Right atrium auricular region (tissue), 2 donors: ENCODE measurements at places on chromosomes 7 and 10. TPM values are rescaled to one million over a fixed set of nuclear protein-coding genes. Genes with fewer than 3 reads are reported as not detected.
A peak's percentile ranks its signal among the peaks of the same experiment; 100 is the strongest.

- no peak overlapping the region for H3K27ac ChIP-seq
- no peak overlapping the region for H3K4me3 ChIP-seq
- no peaks in the 10 kb centered on the region for H3K4me1 ChIP-seq
- H3K27me3 ChIP-seq: no peaks in the 10 kb centered on the region
- DNase-seq: no peak
These were observed 339.9 kb upstream of the ADARB2 start for GRCh38 chr10:2077231-2077630.

DNA sequence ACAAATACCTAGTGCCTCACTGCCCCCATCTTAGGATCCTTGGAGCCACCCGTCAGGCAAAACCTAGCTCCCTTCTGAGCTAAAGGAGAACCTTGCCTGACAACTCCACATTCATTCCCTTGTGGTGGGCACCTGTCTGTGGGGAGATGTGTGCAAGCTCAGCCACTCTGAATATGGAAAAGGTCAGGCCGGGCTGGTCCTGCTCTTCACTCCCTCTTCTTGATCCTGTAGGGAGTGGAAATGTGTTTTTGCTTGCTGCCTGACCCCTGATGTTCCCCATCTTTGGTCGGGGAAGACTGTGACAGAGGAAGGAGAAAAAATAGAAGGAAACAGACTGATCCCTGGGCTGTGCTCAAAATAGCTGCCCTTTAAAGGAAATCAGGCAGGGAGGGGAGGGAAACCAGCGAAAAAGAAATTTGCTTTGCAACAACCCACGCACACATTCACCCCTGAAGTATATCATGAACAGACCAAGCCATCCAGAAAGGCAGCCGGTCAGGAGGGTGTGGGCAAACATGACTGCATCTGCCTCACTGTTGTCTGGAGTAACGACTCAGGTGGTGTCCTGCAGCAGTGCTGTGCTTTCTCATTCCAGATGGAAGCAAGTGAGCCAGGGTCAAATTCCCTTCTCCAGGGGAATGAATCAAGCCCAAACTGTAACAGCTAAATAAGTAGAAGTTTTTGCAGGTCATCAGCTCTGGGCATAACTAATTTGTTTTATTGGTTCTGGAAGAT, 74.0 kb downstream of the SCRN1 start:
- H3K27ac ChIP-seq: no peak overlapping the region
- no peaks in the 10 kb centered on the region for H3K27me3 ChIP-seq
- H3K4me1 ChIP-seq: no peaks in the 10 kb centered on the region
- no peak overlapping the region for H3K4me3 ChIP-seq

- H3K27me3 ChIP-seq: no peaks in the 10 kb centered on the region
- no peak overlapping the region for H3K4me3 ChIP-seq
- DNase-seq: no peak
- no peaks in the 10 kb centered on the region for H3K4me1 ChIP-seq
- H3K27ac ChIP-seq: no peak overlapping the region
These were observed 679.6 kb downstream of the PARD3 start for GRCh38 chr10:34135515-34135914.

DNA sequence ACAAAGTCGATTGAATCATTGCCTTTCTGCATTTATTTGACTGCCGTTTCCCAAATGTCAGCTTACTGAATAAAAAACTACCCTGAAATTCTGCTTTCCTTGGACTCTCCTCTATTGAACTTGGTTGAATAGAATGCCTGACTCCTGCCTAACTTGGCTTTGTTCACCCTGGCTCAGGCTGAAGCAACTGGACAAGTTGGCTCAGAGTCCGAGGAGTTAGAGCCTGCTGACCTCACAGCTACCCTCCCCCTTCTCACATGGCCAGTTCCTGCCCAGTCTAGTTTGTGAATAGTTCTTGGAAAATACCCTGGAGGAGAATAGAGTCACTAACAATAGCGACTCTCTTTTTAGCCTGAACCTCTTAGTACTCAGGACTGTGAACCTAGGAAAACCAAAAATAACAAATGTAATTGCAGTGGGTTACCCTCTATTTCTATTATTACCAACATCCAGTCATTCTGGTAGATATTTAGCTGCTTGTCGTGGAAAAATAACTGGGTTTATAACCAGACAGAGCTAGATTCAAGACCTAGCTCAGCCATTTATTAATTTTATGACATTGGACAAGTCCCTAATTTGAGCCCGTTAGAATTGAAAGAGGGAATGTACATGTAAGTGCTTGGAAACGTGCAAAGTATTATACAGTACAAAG, 17.3 kb upstream of the NRBF2 start:
- H3K36me3 ChIP-seq: no peaks in the 10 kb centered on the region
- H3K4me3 ChIP-seq: no peak overlapping the region
- DNase-seq: peak; percentile 92
- peaks cover 30% of the 10 kb centered on the region for H3K4me1 ChIP-seq
- peak overlapping the region; percentile 86 for H3K27ac ChIP-seq
- no peaks in the 10 kb centered on the region for H3K27me3 ChIP-seq

DNA sequence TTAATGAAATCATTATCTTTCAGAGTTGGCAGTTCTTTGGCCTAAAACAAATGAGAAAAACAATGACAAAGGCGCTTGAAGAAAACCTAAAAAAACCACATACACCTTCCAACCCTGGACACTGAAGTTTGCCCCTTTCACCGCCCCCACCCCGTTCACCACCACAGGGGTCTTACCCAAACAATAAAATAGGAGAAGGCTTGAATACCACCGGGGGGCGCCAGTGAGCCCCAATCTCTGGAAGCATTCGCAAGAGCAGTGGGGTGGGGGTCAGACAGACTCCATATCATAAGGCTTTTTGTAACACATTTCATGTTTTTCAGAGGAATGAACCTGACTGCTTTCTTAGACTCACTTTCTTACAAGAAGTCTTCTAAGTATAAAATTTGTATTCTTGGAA, 163.6 kb downstream of the PIP4K2A start:
- no peaks in the 10 kb centered on the region for H3K4me1 ChIP-seq
- no peak for DNase-seq
- H3K27me3 ChIP-seq: no peaks in the 10 kb centered on the region
- H3K27ac ChIP-seq: no peak overlapping the region
- no peak overlapping the region for H3K4me3 ChIP-seq

DNA sequence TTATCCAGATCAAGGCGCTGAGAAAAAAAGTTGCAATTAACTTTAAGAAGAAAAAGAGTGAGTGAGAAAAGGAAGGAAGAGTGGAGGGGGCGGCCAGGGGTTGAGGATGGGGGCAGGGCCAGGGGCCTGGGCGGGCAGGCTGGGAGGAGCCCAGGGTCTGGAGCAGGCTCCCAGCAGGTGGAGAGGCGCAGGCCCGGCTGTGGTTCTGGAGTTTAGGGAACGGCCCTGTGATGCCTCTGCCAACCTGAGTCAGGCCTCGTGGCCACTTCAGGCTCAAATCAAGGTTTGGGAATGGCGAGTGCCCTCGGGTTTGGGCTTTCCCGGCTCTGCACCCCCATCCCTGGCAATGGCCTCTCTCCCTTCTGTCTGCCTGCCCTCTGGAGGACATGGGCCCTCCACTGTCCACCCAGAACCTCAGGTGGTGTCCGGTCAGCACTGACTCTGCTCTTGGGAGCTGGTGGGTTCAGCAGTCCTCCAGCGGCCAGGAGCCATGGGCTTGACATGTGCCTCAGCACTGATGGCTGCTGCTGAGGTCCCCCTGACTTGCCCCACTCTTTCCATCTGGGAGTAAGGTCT, 41.0 kb upstream of the EMX2 start:
- no peak overlapping the region for H3K4me3 ChIP-seq
- H3K36me3 ChIP-seq: no peaks in the 10 kb centered on the region
- no peak for DNase-seq
- no peaks in the 10 kb centered on the region for H3K4me1 ChIP-seq
- H3K27me3 ChIP-seq: no peaks in the 10 kb centered on the region

The CALHM2 gene
- total RNA-seq: 23.8 TPM

DNA sequence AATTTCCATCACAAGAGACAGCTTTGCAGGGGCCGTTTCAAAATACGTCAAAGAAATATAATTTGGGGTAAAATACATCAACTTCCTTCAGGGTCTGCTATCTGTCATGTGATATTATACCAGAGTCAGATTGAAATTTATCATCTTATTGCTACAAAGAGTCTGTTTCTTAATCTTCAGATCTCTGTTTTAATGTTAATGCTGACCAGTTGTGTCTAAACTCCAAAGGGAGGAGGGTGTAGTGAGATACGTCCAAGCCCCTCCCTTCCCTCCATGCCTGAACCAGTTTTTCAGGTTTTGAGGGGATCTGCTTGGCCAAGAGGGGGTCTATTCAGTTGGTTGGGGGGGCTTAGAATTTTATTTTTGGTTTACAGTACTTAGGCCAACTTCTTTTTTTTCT, 891.6 kb downstream of the GRM8 start:
- H3K27me3 ChIP-seq: no peaks in the 10 kb centered on the region
- H3K36me3 ChIP-seq: no peaks in the 10 kb centered on the region
- no peak overlapping the region for H3K4me3 ChIP-seq
- DNase-seq: no peak

DNA sequence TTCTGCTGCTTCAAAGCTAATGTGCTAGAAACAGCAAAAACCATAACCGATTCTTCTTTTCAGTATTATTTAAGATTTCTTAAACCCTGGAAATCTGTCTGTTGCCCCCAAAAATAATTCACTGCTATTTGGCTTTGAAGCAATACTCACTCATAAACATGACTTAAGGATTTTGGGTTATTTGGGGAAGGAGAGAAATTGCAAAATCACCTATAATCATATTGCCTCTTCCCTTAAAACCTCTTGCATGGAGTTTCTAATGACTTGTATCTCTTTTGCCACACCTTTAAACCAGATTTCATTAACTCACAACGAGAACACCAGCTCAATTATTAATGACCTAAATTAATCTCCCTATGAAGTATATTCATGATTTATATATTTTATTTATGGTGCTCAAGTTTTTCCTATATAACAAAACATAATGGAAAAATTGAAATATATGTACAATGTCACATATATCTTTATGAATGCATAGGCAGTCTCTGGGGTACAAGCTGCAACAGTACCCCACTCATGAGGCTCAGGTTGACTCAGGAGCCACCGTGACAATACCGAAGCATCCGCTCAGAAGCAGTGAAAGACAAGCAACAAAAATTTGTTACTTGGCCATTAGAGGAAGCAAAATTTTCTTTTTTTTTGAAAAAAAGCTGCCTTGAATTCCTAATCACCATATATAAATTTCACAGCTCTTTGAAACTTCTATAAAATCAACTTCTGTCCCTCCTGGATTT, 3.0 kb downstream of the NAMPT start:
- no peaks in the 10 kb centered on the region for H3K27me3 ChIP-seq
- DNase-seq: no peak
- peaks cover 1% of the 10 kb centered on the region for H3K36me3 ChIP-seq
- peak overlapping the region; percentile 84 for H3K4me3 ChIP-seq
- peaks cover 46% of the 10 kb centered on the region for H3K4me1 ChIP-seq

GRCh38 chr10:36188461-36188860, 546.4 kb upstream of the FZD8 start:
- no peak for DNase-seq
- H3K36me3 ChIP-seq: no peaks in the 10 kb centered on the region
- H3K27me3 ChIP-seq: no peaks in the 10 kb centered on the region
- H3K4me3 ChIP-seq: no peak overlapping the region
- H3K27ac ChIP-seq: no peak overlapping the region
- peaks cover 4% of the 10 kb centered on the region for H3K4me1 ChIP-seq

GRCh38 chr7:101563198-101563901, 65.7 kb downstream of the MYL10 start:
- no peaks in the 10 kb centered on the region for H3K27me3 ChIP-seq
- H3K36me3 ChIP-seq: no peaks in the 10 kb centered on the region
- H3K4me3 ChIP-seq: no peak overlapping the region
- DNase-seq: no peak

The AKR1C4 gene
- total RNA-seq: not detected

- H3K4me1 ChIP-seq: no peaks in the 10 kb centered on the region
- no peak overlapping the region for H3K4me3 ChIP-seq
- no peaks in the 10 kb centered on the region for H3K36me3 ChIP-seq
- H3K27ac ChIP-seq: no peak overlapping the region
- H3K27me3 ChIP-seq: no peaks in the 10 kb centered on the region
- DNase-seq: no peak
These were observed 400.2 kb upstream of the NPVF start for GRCh38 chr7:25628446-25628845.

DNA sequence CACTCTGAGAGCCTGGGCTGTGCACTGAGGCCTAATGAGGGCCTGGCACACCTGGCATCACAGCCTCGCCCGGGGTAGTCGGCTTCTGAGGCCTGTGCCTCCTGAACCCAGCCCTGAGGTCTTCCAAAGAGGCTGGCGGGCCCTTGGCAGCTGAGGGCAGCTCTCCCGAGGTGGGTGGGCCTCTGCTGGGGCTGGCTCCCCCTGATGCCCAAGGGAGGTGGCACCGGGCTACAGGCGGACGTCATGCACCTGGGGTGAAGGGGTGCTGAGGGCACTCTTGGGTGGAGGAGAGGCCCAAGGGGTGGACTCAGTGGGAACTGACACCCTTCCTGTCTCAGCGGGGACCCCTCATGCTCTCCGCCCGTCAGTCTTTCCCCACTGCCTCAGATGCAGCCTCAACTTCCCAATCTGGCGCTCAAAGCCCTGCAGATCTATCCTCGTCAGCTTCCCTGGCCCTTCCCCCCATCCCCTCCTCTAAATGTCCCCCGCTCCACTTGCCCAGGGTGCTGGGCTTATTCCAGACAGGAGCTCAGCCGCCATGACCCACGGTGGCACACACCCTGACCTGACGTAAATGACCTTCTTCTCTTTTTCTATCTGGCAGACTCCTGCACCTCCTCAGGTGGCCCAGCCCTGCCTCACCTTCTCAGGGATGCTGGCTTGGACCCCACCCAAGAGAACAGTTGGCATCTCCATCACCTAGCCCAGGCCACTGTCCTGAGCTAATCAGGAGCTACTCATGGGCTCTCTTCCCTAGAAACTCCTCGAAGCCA, 38.2 kb downstream of the MYL10 start:
- no peak overlapping the region for H3K4me3 ChIP-seq
- H3K4me1 ChIP-seq: no peaks in the 10 kb centered on the region
- no peak for DNase-seq
- no peaks in the 10 kb centered on the region for H3K27me3 ChIP-seq

The CYP26C1 gene
- not detected for total RNA-seq

DNA sequence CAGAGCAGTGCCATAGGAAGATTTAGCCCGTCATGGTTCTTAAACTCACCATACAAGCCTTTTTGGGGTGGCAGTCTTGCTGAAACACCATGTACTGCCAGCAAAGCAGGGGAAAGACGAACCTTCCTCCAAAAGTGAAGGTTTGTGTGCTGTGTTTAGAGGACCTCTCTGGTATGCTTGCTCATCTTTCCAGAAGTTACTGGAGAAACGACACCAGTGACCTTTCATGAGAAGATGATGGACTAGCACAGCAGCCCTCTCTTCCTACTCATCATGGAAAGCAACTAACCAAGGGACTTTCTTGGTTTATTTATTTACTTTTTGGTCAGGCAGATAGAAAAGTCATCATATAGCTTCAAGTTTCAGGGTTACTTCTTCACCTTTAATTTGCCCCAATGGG, 247.4 kb downstream of the PTEN start:
- no peak overlapping the region for H3K4me3 ChIP-seq
- DNase-seq: no peak
- H3K27ac ChIP-seq: no peak overlapping the region
- H3K4me1 ChIP-seq: no peaks in the 10 kb centered on the region
